ENCODE measurements at places on chromosomes 3 and 15. TPM values are rescaled to one million over a fixed set of nuclear protein-coding genes. Genes with fewer than 3 reads are reported as not detected.

DAZL gene
- not detected for total RNA-seq

DNA sequence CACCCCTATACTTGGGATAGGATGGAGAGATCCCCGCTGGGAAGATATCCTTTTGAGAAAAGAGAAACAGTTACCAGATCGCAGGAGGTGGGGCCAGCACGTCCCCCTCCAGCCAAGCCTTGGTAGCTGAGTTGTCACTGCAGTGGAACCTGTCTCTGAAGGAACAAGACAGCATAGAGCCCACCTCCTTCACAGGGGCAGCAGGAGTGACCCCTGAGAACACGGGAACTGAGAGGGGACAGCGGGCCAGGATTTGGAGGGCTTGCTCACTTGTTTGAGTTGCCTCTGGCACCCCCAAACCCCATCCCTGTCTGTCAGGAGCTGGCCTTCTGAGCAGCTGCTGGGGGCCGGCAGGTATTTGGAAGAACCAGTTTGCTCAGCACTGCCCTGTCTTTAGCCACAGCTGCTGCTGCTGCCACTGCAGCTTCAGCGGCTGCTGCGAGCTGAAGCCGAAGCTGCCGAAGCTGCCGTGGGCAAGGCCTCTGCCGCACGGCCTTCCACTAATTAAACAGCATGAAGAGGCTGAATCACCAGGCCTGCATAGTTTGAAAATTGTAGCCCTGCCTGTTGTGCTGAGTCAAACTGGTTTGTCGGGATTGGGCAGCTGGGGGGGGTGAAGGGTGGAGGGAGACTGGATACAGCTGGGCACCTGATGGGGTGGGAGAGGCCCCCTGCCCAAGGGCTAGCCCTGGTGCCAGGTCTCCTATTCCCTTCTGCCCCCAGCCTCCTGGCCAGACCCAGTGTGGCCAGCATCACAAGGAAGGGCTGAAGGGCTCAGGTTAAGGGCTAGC lies 4.0 kb downstream of the EPHB3 start:
- peak overlapping the region; percentile 88 for H3K4me3 ChIP-seq
- peak; percentile 93 for DNase-seq
- peak overlapping the region; percentile 90 for H3K27ac ChIP-seq
- H3K36me3 ChIP-seq = no peaks in the 10 kb centered on the region
- peaks cover 38% of the 10 kb centered on the region for H3K27me3 ChIP-seq

DNA sequence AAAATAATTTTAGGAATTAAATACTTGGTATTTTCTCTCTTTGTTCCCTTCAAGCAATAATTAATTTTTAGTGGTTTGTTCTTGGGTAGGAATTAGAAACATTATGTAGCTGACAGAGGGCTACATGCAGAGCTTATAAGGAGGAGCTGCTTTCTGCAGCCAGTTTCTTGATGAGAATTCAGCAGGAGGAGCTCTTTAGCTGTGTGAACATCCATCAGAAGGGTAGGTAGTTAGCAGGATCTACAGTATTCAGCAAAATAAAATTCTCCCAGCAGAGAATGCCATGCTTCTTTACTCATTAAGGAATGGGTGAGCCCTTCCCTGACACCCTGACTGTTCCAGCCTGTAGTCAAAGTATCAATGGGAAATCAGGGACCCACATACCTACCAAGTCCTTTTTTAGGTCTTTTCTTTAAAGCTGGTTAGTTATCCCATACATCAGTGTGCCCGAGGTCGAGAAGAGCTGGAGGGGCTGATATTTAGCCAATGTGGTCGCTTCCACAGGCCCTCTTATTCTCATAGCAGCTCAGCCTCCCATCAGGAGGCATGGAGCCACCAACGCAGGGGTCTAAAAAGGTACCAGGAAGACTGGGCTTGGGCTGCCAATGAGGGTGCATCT lies 54.0 kb downstream of the KCNAB1 start:
- H3K27ac ChIP-seq = no peak overlapping the region
- H3K36me3 ChIP-seq = no peaks in the 10 kb centered on the region
- DNase-seq = no peak

AHSG gene
- not detected for total RNA-seq

All from stomach (tissue), 19 donors.